Retinal pigment epithelial cell (primary cell): ENCODE measurements at places on chromosomes 11 and 22.

GRCh38 chr11:11579012-11579988, 42.5 kb downstream of the GALNT18 start:
- no peak for DNase-seq

- DNase-seq, result no peak
These were observed 4.7 kb downstream of the ZDHHC13 start for GRCh38 chr11:19121646-19122045.

DNA sequence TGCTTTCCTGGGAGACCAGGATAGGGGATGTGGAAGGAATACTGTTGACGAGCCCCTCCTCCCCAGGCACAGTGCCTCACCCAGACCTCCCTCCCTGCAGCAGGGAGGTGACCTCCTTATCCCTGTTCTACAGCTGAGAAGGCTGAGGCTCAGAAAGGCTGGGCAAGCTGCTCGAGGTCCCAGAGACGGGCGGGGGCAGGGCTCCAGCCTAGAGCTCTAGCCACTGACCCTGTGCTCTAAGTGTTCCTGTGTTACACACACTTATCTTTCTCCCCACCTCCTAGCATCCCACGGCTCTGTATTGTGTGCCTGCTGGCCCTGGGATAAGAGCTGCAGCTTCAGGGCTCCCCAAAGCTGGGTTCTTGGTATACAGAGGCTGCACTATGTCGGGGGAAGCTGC, 7.9 kb downstream of the CCDC134 start:
- no peak for DNase-seq

DNA sequence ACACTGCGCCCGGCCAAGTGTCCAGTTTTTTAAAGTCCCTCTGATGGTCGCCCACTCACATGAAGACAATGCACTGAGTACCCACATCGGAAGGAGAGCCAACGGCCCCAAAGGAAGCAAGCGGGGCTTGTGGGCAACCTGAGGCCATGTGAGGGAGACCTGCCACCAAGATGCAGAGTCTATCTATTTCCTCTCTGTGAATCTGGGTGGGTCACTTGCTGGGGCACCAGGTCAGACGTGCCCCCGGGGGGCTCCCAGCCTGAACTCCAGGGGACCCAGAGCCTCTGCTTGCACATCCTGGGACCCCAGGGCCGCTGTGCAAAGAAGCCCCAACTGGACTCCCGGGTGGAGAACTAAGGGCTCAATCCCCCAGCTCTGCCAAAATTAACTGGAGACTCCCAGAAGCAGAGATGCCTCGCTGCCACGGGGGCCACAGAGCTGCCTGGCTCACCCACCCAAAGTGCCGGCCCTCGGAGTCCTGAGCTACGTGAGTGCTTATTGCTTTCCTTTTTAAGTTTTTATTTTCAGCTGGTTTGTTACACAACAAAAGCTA, 106.4 kb downstream of the BRD1 start:
- no peak for DNase-seq

DNA sequence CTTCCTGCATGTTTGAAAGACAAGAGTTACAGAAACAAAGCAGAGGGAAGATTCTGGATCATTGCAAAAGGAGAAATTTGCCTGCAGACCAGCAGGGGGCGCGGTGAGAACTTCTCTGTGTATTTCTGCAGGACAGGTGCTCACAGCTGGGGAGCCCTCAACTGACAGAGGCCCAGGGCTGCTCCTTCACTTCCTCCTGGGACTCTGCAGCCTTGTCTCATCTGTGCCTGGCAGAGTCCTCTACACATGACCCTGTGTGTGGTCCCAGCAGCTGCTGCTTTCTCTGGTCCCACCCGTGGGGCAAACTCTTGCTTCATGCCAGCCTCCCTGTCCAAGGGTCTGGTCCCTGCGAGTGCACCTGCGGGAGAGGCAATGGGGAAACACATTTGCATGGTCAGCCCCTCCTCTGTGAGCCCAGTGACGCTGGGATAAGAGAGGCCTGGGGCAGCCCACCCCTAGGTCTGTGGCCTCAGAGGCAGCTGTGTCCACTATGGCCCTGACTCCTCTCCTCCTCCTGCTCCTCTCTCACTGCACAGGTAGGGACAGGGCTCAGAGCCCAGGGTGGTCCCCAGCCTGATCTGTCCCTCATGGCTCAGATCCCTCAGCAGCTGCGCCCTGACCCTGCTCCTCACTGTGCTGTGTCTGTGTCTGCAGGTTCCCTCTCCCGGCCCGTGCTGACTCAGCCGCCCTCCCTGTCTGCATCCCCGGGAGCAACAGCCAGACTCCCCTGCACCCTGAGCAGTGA, 43.2 kb upstream of the VPREB1 start:
- no peak for DNase-seq

GRCh38 chr22:36726007-36726380, 22.4 kb upstream of the CACNG2 start:
- DNase-seq, result no peak

DNA sequence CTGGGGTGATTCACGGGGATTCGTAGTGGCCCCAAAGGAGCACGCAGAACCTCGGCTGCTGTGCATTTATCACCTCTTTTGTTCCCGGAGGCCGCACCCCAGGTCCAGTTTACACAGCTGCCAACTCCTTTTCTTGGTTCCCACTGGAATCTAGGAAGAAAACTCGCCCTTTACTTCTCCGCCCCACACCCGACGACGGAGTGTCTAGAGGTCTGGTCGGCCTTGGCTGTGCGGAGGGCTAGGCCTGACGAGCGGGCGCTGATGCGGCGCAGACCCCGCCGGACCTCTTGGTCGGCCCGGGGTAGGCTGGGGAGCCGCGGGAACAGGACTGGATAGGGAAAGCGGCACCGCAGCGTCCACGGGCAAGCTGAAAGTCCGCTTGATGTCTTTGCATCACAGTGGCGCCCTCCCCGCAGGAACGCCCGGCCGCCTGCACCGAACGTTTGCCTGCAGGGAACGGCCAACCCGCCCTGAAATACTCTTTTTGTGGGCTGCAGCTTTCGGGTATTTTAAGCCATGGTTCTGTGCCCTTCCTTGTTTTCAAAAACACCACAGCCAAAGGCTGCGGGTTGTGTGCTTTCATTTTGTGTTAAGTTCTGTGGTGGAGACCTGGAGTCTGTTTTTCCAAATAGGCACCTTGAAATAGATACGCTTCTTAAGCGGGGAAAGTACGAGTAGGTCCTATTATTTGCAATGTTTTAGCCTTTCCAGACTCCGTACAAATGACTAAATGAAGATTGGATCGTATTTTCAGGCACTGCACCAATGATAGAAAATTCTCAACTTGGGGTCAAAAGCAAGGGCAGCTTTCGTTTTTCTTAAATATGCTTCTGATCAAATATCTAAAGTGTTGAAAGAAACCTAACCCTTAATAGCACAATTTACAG, 829 bp upstream of the ZBED5 start:
- no peak for DNase-seq

- no peak for DNase-seq
These were observed 23.7 kb downstream of the PDHX start for GRCh38 chr11:34940026-34940677.

DNA sequence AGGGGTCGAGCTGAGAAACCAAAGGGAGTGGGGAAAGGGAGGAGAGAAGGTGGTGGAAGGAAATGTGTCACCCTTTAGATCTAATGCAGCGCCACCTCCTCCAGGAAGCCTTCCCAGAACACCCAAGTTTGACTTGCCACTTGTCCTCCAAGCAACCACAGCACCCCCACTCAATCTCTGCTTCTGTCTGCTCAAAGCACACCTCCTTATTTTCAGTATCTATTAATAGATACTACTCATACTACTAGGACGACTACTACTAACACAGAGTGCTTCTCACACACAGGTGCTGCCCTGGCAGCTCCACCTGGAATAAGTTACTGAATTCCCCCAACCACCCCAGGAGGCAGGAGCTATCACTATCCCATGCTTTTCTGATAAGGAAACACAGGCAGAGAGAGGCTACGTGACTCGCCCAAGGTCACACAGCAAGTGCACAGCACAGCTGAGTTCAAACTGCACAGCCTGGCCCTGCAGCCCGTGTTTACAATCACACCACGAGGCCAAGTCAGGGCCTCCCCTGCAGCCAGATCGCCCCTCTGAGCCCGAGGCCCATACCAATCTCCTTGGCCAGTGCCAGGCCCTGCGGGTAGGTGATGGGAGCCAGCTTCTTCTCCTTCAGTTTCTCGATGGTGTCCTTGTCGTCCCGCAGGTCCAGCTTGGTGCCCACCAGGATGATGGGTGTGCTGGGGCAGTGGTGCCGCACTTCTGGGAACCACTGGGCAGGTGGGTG, 13.2 kb downstream of the RAC2 start:
- no peak for DNase-seq

- no peak for DNase-seq
These were observed 28.9 kb downstream of the NAP1L4 start for GRCh38 chr11:2963112-2963754.

- no peak for DNase-seq
These were observed 120.3 kb downstream of the ETS1 start for GRCh38 chr11:128467041-128467440.

DNA sequence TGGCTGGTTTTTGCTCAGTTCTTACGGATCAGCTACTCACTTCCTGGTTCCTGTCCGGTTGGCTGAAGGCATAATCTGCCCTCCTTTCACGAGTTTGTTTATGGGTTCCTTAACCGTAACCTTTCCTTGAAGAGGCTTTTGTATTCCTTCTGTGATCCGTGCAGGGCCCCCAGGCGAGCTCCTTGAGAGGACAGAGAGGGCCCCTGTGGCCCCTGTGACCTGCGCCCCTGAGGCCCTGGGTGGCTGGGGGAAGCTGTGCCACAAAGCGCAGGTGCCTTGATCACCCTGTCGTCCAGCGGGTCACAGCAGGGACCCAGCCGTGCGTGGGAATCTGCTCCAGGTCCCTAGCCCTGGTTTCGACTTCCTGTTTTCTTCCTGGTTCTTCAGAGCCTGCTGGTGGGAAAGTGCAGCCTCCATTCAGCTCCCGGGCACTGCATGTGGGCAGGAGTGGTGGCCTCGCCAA, 27.8 kb upstream of the FADD start:
- no peak for DNase-seq

DNA sequence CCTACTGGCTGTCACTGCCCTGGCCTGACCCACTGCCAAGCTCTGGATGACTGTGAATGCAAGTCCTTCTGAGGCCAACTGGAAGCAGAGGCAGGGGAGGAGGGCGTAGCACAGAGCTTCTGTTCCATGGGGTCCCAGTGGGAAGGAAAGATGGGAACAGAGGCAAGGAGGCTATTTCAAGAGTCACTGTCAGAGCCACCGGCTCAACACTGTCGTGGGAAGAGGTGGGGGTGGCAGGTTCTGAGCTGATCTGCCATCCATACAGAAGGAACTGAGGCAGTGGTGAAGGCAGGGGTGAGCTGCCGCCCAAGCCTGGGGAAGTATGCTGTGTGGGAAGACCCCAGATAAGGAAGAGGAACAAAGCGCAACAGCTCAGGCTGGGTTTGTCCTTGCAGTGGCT, 54.7 kb downstream of the SGSM3 start:
- DNase-seq, result no peak

DNA sequence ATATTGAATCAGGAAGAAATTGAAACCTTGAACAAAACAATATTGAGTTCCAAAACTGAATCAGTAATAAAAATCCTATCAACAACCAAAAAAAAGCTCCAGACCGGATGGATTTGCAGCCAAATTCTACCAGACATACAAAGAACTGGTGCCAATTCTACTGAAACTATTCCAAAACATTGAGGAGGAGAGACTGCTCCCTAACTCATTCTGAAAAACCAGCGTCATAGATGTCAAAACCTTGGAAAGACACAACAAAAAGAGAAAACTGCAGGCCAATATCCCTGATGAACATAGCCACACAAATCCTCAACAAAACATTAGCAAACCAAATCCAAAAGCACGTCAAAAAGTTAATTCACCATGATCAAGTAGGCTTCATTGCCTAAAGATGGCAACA, 353.8 kb downstream of the TMEM135 start:
- DNase-seq, result no peak

DNA sequence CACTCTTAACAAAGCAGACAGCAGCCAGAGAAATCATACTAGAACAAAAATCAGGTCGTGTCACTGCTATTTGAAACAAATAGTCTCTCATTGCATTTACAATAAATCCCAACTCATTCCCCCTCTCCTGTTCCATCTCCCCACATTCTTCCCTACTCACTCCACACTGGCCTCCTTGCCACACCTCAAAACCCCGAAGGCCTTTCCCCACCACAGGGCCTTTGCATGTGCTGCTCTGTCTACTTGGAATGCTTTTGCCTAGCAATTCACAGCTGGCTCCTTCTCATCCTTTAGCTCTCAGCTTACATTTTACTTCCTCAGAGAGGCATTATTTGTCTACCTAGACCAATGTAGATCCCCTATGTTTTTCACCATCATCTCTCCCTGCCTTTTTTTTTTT, 6.3 kb upstream of the THOC5 start:
- no peak for DNase-seq

- DNase-seq, result no peak
These were observed 889 bp upstream of the DMC1 start for GRCh38 chr22:38570779-38571364.

DNA sequence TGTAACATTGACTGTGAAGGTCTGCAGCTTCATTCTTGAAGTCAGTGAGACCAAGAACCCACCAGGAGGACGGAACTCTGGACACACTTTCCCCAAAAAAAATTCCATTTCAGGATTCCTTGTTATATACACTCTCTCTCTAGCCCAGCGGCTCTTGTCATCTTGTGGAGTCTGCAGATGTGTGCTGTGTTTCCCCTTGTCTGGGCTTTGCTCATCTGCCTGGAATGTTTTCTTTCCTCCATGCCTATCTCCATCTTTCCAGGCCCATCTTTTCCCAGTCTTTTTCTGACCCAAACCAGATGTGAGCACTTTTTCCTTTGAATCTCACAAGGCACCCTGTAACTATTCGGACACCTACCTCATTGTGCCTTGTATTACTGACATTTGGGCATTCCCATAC, 5.1 kb upstream of the DRG1 start:
- DNase-seq, result no peak

GRCh38 chr11:47127213-47127612, 49.5 kb downstream of the ARFGAP2 start:
- no peak for DNase-seq

GRCh38 chr11:134181707-134182106, 42.1 kb downstream of the NCAPD3 start:
- no peak for DNase-seq

DNA sequence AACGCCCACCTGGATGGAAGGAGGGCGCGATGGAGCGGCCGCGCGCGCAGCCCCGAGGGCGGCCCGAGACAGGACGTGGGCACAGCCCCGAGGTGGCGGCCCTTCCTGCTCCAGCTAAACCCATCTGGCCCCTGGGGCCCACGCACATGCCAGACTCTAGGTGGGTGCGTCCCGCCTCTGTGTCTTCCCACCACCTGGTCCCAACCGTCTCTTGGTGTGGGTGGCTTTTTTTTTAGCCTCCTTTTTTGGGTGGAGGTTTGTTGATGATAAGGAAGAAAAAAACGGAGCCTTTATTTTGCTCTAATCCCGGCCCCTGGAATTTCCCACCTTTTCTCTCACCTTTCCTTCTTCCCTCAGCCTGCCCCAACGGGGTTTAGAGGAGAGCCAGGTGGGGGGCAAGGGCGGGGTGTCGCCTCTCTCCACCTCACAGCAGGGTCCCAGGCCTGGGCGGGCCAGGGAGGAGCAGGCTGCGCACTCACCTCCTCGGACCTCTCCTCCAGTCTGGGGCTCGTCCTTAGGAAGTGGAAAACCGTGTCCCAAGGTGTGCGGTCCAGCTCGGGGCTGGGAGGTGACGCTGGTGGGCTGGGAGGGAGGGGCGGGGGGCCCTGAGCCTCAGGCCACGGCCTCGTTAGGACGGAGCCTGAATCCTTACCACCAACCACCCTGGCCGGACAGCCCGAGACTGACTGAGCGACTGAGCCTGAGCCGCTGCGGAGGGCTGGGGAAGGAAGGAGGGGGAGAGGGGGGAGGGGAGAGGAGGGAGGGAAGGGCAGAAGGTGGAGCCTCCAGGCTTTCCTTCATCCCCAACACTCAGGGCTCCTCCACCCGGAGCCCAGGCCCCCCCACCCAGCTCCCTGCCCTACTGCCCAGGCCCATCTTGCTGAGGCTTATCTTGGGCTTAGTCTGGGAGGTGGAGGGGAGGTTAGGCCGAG, at the start of gene SOX10:
TSS of gene SOX10 (minus strand) at position 696 of the 932 bp plus-strand sequence. CDS start 771 bp downstream, outside the sequence.
- no peak for DNase-seq
